Thoracic aorta (tissue), 2 donors: ENCODE measurements at places on chromosomes 16 and 17.

DNA sequence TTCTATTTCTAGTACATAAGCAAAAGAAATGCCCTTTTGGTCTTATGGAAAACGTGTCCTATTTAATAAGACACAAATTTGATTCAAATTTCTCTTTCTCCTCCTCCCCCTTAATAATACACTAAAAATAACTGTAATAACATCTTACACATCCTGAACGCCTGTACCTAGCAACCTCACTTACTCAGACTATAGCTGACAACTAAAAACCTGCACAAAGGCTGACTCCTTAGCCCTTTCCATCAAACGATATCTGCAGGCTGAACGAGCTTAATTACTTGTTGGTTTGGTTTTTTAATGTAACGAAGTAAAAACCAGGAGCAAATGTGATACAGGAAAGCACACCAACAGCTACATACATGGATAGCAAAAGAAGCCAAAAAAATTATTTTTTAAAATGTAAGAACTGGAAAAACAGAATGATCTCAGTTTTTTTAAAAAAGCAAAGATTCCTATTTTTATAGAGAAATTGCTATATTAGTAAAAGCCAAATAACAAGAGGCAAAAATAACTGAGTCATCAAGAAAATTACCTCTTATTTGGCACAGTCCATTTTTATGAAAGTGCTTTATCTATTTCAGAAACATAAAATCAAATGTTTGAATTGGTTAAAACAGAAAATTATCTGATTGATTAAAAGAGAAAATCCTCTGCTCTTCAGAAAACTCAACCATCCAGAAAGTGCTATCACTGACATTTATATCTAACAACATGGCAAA is 23.5 kb downstream of the ADCY9 start:
- no peak for DNase-seq

GRCh38 chr17:83119987-83120864 is 40.8 kb downstream of the METRNL start:
- DNase-seq, result no peak

GRCh38 chr17:49000943-49001342 is 3.8 kb downstream of the IGF2BP1 start:
- no peak for DNase-seq

DNA sequence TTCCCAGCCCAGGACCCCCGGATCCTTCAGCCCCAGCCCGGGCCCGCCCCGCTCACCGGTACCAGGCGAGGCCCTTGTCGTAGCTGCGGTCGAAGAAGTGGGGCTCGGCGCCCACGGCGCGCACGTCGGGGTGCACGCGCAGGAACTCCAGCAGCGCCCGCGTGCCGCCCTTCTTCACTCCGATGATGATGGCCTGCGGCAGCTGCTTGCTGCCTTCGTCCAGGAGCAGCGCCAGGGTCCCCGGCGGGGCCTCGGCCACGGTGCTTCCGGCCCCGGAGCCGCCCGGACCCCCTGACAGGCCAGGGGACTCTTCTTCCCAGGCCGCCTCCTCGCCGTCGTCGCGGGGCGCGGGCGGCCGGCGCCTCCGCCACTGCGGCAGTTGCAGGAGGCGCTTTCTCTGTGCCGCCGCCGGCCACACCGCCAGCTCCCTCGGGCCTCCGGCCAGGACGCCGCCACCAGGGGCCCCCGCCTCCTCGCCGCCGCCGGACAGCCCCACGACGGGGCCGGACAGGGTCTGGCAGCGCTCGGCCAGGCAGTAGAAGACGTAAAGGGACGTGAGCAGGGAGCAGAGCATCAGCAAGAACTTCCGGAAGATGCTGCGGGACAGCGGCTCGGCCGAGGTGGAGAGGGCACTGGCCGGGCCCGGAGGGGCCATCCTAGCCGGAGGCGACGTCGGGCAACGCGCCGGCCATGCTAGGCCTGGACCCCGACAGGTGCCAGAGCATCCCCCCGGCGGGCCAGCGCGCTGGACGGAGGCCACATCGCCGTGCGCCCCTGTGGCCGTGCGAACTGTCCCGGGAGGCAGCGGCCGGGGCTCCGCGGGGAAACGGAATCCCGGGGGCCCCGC is 1.0 kb downstream of the HS3ST3A1 start:
- DNase-seq, result no peak
